ENCODE measurements at places on chromosomes 1 and 21. TPM values are rescaled to one million over a fixed set of nuclear protein-coding genes. Genes with fewer than 3 reads are reported as not detected.

FMOD gene
- 3.3 TPM for total RNA-seq

PUSL1 gene
- 13.1 TPM for total RNA-seq

KPRP gene
- not detected for total RNA-seq

FCRL5 gene
- total RNA-seq: not detected

CCDC17 gene
- total RNA-seq: 0.99 TPM

DNA sequence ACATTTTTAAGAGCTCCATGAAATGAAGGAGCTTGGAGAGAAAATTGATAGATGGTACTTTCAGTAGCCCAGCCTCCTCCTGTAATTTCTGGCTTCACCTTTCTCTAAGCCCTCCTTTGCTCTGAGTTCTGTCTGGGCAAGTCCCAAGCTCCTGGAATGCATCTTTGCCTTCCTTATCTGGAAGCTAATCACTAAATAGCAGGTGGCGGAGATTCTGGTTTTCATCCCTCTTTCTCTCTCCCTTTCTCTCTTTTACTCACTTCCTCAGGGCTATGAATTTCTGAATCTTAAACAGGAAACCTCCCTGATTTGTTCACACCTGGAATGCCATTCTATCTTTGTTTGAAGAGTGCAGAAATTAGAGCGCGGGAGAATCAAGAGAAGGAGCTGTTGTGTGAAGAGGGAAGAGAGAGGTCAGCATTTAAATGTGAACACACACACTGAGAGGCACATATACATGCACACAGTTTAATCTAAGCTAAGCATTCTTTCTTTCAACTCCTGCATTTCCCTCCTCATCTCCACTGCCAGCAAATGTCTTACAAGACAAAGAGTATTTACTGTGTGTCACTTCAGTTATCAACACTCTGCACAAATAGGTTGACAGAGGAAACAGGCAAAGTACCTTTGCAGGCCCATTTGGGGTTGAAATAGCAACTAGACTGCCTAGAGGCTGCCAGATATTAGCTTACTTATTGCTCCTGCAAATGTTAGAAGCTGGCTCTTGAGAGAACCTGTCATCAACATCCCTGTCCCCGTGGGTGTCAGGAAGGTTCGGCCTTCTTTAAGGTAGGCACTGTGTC, 199.4 kb upstream of the CAMK1G start:
- no peak for DNase-seq

GRCh38 chr1:17214876-17215544, 10.1 kb downstream of the PADI1 start:
- DNase-seq: no peak

- no peak for DNase-seq
Observed at GRCh38 chr1:228364068-228364705, 42.4 kb downstream of the TRIM11 start.

DNA sequence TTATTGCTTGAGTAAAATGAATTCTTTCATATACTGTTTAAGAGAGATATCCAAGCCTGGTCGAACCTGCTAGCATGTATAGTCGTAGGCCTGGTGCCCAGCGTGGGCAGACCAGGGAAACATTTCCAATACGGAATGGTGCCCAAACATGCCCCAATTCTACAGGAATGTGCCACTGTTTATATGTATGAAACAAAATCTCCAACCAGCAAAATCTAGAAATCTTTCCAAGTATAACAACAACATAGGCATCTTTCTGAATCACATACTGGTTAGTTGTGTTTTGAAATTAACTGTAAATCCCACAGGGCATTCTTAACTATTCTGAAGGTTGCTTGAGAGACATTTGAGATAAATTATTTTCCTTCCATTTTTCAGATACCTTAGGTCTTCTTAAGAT, 17.0 kb upstream of the ABCD3 start:
- DNase-seq: no peak

Measured in fibroblast of lung (primary cell).